Stimulated activated CD8-positive, alpha-beta memory T cell treated with anti-CD3 and anti-CD28 coated beads, Interleukin-15, amount 100 ng/mL, for 24 hours (primary cell): ENCODE measurements at places on chromosomes 11 and 22.

DNA sequence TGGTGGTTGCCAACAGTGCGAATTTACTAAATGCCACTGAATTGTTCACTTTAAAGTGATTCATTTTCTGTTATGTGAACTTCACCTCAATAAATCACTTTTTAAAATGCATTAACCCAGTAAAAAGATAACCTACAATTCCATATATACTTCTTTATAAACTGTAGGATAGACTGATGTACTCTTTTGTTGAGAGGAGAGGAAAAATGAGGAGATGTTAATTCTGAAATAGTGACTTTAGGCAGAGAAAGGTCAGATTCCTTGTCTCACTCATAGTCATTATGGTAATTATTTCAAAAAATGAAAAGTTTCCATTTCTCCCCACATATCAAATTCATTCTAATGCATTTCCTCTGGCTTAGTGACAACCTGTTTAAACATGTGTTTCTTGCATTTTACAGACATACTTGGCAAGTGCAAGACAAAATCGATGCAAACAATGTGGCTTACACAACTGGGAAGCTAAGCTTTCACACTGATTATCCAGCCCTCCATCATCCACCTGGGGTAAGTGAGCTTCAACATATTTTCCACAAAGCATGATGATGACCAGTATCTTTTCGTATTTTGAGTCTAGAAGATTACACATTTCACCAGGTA, 74.5 kb downstream of the BBOX1 start:
- DNase-seq: no peak

GRCh38 chr22:46024136-46024840, 47.3 kb upstream of the WNT7B start:
- no peak for DNase-seq

- DNase-seq: no peak
Measured at GRCh38 chr11:12158909-12159308, 48.5 kb downstream of the MICAL2 start.

DNA sequence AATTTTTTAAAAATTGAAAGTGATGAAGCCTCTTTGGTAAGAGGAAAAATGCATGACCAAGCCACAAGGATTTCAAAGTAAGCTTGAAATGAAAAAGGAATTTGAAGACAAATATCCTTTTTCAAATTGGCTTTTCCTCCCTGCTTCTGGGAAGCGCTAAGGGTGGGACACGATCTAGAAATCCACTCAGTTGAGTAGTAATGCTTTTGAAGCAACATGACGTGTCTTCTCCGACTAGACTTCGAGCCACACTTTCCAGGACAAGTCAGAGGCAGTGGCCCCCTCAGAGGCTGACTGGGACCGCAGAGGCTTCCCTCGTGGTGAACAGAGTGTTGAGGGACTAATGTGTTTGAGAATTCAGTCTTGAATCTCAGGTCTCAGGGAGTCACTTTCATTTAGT, 39.8 kb downstream of the KREMEN1 start:
- no peak for DNase-seq
